ENCODE measurements at places on chromosomes 5 and 9.

DNA sequence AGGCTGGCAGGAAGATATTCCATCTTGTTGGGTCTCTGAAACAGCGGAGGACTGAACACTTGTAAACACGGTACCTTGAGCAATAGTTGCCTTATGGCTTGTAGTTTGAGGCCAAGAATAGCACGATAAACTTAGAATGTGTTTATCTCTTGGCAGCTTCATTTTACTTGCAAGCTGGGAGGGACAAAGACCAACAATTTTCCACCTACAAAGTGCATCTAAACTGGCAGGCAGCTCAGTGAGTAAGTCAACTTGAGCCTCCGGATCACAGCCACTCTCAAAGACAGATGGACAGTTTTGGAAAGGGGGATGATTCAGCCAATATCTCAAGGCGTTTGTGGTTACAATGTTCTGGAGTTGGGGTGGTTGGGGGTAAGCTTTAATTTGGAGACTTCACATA is 652.6 kb downstream of the CETN3 start:
- peak; percentile 95 for DNase-seq

DNA sequence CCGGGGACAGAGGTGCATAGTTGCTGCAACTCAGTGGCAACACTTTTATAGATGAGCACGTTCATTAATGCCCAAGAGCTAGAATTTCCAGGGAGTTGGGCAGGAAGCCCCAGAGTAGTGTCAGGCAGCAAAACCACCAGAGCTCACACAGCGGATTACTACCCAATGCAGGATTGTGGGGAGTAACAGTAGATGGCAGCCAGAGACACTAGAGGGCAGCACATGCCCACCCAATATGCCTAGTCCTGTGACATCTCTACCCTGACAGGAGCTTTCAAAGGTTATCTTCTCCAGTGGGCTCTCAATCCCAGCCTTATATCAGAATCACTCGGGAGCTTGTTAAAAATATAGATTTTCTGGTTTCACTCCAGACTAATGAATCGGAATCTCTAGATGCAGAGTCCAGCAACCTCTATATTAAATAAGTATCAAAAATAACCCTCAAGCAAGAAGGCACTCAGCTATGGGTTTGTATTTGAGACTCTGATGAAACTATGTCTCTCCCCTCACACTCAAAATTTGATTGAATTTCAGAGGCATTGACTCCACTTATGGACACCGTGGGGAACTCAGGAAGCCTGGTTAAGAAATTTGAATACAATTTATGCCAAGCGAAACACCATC is 58.4 kb upstream of the PHF24 start:
- peak; percentile 34 for DNase-seq

- peak; percentile 83 for DNase-seq
Observed at GRCh38 chr5:131968396-131968954, 23.0 kb upstream of the MEIKIN start.

DNA sequence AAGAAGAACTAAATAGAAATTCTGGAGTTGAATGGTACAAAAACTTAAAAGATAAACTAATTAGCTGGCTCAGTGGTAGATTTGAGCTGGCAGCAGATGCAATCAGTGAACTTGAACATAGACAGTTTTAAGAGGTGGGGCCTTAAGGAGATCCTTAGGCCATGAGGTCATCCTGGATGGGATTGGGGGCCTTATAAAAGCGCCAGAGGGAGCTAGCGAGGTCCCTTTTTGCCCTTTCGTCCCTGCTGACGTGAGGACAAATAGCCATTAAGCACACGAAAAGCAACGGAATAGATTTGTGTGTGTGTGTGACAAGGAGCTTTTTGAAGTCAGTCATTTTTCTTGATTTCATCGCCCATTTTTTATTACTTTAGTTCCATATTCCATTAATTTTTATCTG is 83.3 kb downstream of the ZNF354C start:
- DNase-seq = peak; percentile 16

- DNase-seq = no peak
Observed at GRCh38 chr5:116153687-116154174, 68.9 kb downstream of the COMMD10 start.

DNA sequence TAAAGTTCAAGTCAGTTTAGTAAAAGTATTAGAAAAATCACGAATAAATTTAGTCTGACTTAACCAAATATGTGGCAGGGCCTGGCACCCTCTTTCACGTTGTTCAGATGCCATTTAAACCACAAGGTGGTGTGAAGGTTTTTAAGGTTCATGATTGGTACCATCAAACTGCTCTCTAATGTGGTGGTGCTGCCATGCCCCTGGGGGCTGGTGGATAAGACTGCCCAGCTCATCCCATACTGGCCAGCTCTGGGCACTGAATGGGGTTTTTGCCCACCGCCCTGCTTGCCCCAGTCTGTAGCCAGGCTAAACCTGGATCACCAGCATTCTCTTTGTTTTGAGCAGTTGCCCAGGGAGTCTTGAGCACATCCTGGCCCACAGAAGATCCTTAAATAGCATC is 159.3 kb downstream of the GABBR2 start:
- DNase-seq = no peak

DNA sequence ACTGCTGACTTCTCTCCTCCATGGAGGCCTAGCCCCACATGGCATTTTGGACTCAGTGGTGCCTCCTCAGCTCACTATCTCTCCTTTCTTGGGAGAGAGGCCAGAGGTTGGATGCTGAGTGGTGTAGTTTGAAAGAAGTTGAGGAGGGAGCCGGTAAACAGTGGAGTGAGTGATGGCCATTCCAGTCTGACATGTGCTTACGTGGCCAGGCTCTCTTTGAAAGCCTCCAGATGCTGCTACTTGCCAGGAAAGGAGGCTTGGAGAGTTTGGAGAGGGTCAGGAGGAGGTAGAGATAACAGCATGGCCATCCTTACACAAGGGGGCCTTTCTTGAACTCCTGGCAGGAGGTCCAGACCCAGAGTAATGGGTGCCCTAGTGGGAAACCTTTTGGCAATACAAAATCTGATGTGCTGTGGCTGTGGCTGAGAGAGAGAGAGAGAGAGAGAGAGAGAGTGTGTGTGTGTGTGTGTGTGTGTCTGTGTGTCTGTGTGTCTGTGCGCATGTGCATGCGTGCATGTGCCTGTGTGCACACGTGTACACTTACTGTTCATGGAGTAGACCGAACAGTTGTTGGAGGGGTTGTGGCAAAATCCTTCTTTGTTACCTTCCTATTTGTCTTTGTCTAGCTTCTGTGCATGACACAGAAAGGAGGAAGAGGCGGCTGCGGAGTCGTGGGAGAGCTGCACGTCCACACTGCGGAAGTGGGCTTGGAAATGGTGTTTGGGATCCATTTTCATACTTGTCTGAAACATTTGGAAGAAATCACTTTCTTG is 37.8 kb downstream of the RALGPS1 start:
- DNase-seq = peak; percentile 42

DNA sequence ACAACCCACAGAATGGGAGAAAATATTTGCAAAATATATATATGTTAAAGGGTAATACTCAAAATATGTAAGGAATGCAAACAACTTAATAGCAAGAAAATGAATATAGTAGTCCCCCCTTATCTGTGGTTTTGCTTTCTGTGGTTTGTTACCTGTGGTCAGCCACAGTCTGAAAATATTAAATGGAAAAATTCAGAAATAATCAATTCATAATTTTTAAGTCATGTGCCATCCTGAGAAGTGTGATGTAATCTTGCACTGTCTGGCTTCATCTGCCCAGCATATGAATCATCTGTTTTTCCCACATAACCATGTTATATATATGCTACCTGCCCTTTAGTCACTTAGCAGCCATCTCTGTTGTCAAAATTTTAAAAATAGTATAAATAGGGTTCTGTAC is 11.7 kb downstream of the CER1 start:
- peak; percentile 42 for DNase-seq

- peak; percentile 62 for DNase-seq
Observed at GRCh38 chr5:37839407-37840052, at the start of gene GDNF. TSS of gene GDNF (minus strand) at chr5:37840041. CDS start at chr5:37834796, 5,245 bp downstream.

GRCh38 chr5:23012842-23013241 is 159.7 kb upstream of the CDH12 start:
- DNase-seq = no peak

DNA sequence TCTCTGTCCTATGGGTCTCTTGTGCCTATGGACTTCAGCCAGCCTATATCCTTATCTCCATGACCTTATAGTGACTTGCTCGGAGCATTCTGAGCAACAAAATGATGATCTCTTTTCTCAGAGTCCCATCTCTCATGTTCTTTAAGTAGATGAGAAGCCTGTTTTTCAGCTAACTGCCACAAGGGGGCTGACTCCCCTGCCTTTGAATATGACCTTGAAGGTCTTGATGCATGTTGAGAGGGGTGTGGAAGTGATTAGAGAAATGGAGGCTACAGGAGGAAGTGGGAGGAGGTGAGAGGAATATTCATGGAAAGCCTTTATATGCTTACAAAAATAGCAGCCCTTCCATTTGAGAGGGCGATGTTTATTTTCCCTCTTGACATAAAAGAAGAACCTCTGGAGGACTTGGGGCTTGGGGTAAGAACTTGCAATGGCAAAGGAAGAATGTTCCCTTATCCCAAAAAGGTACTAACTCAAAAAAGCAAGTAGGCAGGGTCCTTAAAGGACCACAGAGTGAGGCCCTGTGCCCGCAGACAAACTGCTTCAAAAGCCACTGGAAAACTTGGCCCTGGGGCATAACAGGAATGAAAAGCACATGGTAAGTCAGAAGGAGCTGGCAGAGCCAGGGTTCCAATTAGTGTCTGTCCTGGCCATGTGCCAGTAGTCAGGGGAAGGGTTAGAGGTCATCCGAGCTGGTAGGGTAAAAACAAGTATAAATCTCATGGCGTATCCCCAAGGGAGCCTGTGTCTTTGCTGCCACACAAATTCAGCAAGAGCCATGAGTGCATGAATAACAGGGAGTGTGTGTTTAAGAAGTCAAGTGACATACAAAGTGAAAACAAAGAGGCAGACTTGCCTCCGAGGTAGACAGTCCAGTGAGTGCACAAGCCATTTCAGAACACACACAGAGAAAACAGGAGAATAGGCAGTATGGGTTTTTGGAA is 39.1 kb downstream of the FGD3 start:
- DNase-seq = no peak

GRCh38 chr5:153122403-153122802 is 368.1 kb upstream of the GRIA1 start:
- no peak for DNase-seq

DNA sequence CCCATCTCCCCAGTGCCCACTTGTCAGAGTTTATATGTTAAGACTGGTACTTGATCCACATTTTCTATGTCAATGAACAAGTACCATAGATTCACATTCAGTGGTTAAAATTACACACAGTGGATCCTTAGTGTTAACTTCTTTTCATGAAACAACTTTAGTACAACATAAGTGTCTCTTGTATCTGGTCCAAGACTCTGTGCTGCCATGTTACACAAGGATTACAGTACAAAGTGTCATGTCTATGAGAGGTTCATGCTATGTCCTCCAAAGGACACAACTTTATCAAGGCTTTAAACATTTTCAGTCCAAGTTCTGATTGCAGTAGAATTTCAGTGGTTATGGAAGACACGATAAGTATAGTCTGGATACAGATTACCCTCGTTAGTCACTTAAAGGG is 13.3 kb upstream of the VLDLR start:
- no peak for DNase-seq

DNA sequence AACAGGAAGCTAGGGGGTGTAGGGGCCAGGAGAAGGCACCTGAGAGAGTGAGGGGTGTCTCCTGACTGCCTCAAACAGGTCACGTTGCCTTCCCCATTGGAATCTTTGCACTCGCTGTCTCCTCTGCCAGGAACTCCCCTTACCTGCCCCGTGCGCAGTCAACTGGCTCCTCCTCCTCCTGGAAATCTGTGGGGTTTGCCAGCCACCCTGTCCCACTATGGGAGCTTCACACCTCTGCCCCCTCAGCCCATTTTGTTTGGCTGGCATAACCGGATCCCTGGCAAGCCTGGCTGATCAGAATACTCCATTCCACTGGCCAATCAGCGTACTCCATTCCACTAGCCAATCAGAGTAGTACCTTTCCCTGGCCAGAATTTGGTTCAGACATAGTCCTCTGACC is 10.4 kb upstream of the SLC34A1 start:
- DNase-seq = no peak

GRCh38 chr5:137164961-137165360 is 334.2 kb downstream of the SPOCK1 start:
- no peak for DNase-seq

DNA sequence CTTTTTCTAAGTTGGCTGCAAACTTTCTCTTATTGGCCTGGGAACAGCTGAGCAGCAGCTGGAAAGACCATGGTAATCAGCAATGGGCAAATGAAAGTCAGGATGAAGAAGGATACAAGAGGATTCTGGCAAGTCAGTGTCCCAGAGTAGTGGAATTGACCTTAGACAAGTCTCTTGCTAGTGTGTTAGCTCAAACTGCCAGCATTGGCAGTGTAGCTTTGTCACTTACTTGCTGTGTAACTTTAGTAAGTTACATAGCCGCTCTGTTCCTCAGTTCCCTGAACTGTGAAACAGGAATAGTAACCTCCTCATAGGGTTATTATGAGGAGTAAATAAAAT is 3.6 kb downstream of the ALDH1A1 start:
- DNase-seq = no peak

DNA sequence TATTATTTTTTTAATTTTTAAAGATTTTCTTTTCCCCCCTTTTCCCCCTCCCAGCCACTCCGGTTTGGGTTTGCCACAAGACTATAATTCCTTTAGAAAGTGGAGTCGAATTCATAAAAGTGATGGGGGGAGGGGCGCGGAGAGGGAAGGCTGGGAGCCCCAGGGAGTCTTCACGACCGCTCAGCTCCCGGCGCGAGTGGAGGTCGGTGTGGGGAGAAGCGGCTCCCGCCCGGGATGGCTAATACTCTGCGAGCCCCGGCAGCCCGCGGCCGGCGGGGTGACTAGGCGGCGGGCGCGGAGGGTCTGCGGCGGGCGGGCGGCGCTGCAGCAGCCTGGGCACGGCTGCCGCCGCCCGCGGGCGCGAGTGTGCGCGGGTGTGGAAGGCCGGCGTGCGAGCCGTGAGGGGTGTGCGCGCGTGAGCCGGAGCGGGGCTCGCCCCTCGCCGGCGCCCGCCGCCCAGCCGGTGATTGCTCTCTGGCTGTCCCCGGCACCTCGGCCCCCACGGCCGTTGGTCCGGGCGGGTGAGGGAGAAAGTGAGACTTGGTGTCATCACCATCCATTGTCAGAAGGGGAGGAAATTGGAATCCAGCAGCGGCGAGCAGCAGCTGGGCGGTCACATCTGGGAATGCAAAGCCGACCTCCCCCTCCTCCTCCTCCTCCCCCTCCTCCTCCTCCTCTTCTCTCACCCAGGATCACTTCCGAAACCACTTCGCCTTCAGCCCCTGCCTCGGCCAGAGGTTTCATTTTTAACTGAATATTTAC is at the start of gene PARP8:
TSS of gene PARP8 (plus strand) at position 377 of the 762 bp plus-strand sequence. CDS start 459 bp downstream, outside the sequence.
- DNase-seq = peak; percentile 14

Data from astrocyte (in vitro differentiated cells and primary cell).